Stimulated activated CD4-positive, alpha-beta T cell treated with anti-CD3 and anti-CD28 coated beads, Interleukin-1b, Interleukin-23, amount 100 ng/mL, for 1 hour (primary cell): ENCODE measurements at places on chromosomes 4 and X.

DNA sequence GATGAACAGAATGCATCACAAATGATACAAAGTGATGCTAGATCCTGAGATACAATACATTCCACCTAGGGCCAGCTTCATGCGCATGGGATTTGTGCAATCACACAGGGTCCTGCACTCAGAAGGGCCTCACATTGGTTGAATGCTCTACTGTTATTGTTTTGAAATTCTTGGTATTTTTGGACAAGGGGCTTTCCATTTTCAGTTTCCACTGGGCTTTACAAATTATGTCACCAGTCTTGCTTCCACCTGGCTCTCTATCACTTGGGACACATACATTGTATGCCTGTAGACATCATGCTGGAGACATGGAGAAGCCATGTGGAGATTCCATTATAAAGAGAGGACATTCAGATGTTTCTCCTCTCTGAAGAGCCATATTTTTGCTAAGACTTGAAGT, 155.8 kb downstream of the NAA11 start:
- no peak for DNase-seq

- DNase-seq, result no peak
Observed at GRCh38 chr4:54268151-54268550, 39.1 kb downstream of the PDGFRA start.

DNA sequence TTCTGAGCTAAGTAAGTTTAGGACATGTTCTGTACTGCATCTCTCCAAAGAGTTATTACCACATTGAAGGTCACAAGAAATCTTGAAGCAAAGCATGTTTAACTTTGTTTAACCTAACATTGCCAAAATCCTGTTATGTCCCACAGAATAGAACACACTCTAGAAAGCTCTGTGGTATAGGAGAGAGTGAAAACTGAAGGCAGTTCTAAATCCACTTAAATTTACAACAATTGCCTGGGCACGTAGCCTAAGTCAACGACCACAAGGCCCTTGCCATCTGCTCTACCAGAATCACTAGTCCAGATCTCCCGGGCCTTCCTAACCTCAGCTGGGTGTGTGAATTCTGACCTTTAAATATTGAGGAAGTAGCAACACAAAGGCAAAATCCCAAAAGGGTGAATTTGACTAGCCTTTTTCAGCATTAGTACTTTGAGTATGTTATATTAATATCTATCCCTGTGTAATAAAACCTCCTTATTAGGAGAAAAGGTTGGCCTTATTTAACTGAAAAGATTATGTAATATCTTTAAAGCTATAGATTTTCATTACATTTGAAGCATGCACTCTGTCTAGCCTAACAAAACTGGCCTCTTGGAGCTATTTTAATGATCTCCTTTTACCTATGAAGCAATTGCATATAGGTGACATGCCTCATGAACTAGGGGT, 4.5 kb upstream of the MAML3 start:
- no peak for DNase-seq

- DNase-seq, result no peak
Observed at GRCh38 chrX:23766650-23767551, 16.1 kb upstream of the SAT1 start.
